ENCODE measurements at places on chromosomes 6 and 20.

DNA sequence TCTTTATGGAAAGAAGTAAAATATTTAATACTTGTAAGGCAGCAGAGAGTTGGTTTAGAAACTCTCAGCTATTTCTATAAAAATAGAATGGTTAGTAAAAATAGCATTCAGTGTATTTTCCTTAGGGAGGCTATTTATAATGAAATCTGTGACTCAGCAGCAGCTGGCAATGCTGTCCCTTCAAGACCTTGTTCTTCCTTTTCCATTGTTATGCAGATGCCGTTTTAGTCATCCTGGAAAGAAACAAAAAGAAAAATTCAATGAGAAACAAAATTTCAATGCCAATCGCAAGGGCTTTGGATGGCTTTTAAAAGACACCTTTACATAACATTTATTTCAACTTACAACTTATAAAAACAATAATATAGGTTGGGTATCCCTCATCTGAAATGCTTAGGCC lies 17.5 kb downstream of the MPC1 start:
- DNase-seq = peak; percentile 6

DNA sequence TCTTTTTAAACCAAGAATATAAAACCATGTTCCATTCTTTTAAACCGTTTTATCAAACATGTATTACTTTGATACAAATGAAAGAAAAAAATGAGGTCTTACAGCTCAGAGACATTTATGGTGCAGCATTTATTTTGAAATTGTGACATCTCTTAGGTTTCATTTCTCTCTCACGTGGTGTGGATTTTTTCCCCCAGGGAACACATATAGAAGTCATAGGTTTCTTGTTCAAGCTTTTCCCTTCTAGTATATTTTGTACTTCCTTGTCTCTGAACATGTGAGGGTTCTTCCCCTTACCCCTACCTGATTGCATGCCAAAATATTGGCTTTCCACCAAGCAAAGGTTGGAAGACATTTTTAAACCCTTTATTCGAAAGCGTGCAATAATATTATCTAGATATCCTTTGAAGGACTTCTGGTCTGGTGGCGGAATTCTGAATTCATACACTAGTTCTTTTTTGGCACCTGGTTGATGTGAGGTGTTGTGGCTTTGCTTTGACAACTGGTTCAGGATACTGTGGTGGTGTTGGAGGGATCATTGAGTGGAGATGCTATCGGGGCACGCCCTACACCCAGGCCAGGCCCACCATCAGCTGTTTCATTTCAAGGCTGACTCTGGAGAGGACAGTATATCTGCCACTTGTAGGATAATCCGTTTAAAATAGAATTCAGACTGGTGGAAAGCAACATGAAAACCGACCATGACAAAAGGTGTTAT lies 5.6 kb upstream of the FAM50B start:
- DNase-seq = no peak

DNA sequence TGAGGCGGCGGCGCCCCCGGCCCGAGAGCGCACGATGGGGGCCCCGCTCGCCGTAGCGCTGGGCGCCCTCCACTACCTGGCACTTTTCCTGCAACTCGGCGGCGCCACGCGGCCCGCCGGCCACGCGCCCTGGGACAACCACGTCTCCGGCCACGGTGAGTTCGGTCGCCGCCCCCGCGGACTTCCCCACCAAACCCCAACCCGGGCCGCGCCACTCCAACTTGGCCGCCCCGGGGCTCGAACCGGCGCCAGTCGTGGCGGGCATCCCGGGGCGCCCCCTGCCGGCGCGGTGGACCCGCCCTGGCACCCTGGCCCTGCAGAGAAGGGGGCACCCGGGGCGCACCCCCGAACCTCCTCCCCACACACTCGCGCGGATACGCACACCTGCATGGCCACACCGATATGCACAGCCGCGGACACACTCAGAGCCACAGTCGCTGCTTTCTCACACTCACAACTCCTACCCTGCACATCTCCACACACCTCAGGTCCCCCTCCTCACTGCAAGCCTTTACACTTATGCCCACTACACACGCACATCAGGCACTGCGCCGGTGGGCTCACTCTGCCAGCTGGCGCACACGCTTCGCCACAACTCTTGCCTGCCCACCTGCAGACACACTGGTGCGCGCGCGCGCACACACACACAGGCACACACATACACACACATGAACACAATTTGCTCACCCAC lies 535 bp downstream of the VSTM2L start:
- no peak for DNase-seq

- DNase-seq = no peak
Measured at GRCh38 chr20:48384147-48384818, 443.5 kb downstream of the PREX1 start.

- DNase-seq = no peak
Measured at GRCh38 chr20:35314816-35315631, 22.8 kb upstream of the FAM83C start.

DNA sequence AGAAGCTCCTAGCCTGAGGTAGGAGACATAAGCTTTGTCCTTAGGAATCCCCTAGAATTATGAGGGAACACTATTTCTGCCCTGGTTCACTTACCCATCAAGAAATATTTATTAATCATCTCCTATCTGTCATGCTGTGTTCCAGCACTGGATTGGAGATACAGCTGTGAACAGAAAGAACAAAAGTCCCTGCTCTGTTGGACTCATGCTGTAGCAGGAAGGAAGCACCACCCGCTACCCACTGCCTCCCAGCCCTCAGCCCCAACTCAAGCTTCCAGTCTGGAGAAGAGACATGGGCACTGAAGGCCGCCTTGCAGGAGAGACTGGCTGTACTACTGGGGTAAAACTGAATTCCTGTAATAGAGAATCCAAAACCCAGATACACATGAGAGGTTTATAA lies 78.0 kb downstream of the MDGA1 start:
- DNase-seq = no peak

DNA sequence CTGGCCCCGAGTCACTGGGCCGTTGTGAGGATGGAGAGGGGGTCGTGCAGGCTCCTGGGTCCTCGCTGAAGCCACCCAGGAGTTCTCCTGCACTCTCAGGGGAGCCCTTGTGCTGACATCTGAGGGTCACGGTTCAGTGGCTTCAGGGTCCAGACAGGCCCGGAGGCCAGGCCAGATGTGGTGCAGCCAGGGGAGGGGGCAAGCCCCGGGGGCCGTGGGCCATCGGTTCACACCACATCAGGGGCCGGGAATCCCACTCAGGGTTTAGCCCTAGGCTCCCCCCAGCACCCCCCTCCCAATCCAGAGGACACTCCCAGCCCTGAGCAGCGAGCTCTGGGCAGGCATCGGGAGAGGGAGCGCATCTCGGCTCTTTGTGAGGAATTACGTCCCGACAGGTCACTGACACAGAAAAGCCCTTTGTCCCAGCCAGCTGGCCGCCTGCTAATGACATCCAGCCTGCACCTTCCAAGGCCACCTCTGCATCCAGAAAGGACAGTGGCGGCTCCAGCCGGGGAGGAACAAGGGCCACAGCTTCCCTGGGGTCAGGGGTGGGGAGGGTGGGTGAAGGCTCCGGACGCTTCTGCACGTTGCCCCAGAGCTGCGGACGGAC lies 6.4 kb upstream of the CHRNA4 start:
- DNase-seq = no peak

DNA sequence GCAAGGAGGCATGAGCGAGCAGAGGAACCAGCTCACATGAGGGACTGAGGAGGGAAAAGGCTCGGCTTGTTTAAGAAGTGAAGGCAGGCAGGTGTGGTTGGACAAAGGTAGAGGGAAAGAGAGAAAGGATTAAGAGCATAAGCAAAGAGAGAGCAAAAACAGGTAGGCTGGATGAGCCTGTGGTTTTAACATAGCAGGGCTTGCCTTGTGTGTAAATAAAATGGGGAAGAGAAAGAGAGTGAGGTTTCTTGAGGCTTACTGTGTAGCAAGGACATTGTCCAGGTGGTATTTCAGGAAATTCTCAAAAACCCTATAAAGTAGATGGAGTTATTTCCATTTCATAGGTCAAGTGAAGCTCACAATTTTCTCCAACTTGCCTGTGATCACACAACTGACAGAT lies 93.9 kb upstream of the HDAC2 start:
- no peak for DNase-seq

- peak; percentile 72 for DNase-seq
Measured at GRCh38 chr20:57679113-57679512, 30.7 kb downstream of the PMEPA1 start.

GRCh38 chr6:25436760-25437159 lies 157.6 kb downstream of the CARMIL1 start:
- no peak for DNase-seq

DNA sequence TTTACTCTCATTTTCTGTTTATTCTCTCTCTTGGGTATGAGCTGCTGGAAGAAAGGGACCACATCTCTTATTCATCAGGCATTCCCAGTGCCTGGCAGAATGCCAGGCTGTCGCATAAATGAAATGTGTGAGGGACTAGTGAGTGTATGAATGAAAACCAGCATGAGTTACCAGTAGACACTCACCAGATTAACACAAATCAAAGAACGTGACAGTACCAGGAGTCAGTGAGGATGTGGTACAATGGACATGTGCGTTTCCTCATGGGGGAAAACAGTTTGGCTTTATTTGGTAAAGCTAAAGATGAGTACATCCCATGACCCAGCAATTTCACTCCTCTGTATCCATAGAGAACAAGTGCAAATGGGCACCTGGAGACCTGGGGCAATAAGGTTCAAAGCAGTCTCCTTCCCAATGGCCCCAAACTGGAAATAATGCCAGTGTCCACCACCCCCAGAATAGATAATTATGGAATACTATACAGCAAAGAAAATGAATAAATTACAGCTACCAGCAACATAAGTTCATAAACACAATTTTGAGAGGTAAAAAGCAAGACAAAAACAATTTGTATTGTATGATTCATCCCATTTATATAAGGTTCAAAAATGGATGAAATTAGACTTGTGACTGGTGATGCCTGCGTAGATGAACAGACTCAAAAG lies 93.3 kb downstream of the CDH22 start:
- no peak for DNase-seq

DNA sequence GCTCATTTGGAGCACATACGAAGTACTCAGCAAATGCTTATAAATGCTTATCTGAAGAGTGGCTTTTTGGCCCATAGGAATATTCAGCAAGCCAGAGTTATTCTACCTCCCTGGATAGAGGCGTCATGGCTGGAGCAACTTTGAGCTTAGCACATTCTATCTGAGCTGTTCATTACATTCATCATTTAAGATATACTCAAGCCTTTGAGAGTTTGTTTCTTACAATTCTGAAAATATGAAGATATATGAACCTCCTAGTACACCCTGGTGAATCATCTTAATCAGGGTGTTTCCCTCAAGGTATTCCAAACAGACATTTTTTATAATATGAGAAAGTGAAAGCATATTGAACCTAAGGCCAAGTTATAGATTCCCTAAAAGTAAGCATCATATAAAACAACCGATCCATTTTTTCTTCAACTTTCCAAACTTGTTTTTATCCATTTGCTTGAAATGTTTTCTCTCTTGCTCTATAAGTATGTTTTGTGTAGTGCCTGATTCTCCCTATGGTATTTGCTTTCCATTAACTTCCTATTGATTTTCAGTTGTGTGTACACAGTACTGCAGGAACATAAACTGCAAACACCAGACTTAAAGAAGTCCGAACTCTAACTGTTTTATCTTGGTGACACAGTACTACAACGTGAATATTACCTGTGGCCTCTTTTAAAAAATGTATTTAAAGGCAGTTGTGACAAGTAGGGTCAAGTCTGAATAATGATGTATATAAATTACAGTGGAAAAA lies 139.7 kb upstream of the PTPRK start:
- DNase-seq = no peak

DNA sequence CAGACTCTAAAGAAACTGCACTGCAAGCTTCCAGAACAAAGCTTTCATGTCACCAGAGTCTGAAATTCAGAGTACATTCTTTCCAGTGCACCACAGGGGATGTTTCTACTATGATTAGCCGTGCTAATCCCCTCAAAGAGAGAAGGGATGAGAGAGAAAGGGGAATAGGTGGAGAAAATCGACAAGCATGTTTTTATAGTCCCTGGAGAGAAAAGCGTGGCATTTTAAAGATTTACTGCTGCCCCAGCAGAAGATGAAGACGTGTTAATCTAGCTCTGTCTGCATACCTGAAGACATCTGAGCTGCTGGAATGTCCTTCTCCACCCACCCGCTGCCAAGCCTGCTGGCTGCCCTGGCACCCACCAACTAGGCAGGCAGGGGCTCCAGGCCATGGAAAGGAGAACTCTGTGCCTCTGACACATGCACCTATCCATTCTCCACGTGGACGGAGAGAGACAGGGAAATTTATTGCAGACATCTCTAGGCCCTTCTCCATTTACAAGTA lies 4.1 kb downstream of the MYLK4 start:
- no peak for DNase-seq

- no peak for DNase-seq
Measured at GRCh38 chr6:7953753-7954152, 43.2 kb upstream of the TXNDC5 start.

DNA sequence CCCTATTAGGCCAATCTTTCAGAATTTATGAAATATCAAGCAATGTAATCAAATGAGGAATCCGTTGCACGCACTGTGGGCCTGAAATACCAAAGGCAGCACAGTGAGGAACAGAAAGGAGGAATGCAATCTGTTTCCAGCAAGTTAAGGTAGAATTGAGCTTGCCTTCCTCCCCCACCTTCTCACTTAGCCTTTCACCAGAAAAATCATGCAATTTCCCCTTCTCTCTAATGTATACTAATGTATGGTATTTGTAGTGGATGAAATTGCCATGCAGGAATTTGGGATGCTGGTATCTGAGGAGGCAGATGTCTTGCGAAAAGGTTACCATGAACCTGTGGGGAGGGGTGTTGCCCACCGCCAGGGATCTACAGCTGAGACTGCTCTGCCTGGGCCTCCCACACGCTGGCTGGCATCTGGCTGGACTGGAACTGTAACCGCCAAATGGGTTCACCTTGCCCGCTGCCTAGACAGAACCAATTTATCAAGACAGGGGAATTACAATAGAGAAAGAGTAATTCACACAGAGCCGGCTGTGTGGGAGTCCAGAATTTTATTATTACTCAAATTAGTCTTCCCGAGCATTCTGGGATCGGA lies 222.4 kb upstream of the MYLIP start:
- DNase-seq = no peak

DNA sequence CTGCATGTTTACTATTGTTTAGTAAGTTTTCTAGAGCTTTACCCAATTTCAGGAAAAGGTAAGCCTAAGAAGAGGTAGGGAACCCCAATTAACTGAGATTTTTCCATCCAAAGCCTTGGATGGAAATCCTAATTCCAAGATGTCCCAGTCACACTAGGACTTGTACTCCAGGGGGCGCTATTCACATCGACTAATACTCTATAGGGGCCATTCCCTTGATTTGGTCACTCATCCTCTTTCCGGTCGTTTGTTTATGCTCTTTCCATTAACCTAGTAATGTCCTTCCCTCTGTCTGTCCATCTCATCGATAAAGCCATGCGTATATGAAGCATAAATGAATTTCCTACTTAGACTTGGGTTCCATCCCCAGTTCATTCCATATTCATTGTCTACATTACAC lies 80.8 kb upstream of the FUCA2 start:
- DNase-seq = no peak

Measured in MM.1S (cell line).